ENCODE measurements at places on chromosomes 1 and 21.

DNA sequence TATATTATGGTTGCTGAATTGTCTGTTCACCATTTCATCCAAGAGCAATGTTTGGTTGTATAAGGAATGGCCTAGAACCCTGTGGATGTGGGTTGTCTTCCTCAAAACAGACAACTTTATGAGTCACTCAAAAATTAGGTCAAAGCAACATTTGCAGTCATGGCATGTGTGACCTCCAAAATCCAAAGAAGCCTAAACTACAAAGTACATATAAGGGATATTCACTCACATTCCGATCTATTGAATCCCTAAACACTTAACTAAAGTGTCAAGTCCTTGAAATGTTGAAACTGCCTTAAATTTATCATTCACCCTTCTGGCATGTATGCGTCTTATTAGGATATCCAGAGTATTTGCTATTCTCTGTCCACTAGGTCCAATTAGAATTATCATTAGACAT, 491.5 kb downstream of the NUF2 start:
- no peak for DNase-seq

- no peak for DNase-seq
These were observed 80.3 kb downstream of the DISC1 start for GRCh38 chr1:231706934-231707333.

DNA sequence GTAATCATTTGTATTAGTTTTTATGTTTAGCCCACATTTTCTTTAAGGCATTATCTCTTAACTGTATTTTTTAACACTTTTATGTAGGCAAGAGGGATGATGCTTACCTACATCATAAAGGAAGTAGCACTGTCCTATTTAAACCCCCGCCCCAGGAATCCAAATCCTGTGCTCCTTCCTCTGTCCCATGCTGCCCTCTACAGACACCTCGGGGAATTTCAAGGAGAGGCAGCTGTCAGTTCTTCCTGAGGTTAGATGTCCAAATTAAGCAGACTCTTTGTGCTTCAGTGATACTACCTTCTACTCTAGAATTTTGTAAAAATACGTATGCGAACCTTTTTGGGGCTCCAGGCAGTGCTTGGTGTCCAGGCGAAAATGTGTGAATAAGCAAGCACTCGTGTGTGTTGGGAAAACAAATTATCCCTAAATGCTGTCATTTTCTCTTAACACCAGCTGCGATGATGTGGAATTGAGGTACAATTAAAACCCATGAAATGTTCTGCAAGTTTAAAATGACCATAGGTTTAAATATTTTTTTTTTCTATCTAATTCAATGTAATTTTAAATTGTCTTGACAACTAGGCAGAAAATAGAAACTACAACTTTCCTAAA, 19.2 kb downstream of the CRCT1 start:
- peak; percentile 46 for DNase-seq

- no peak for DNase-seq
These were observed 110.1 kb upstream of the ATP1A1 start for GRCh38 chr1:116262995-116263385.

GRCh38 chr1:7755448-7755847, 15.6 kb upstream of the VAMP3 start:
- DNase-seq, result no peak

DNA sequence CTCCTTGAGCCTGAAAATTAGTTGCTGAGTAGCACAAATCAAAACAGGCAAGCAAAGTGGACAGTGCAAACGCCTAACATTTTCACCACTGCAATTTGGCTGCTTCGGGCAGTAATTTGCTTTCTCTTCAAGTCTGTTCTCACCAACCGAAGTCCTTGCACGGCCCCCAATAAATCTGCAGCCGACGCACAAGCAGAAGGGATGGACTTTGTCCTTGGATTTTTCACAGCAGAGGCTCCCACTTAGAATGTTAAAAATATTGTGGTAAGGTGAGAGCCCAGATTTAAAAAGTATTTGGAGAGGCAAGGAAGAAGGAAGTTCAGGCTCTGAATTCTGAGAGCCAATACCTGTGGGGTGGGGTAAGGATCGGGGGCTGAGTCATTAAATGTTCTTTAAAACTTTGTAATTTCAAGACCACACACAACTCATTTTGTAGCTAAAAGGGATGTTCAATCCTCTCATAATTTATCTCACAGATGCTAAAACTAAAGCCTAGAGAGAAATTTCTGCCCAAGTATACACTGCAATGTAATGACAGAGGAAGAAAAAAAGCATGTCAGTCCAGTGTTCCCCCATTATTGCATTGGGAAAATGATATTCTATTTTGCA, 6.2 kb downstream of the CD247 start:
- DNase-seq, result no peak

- DNase-seq, result peak; percentile 49
These were observed 77.9 kb upstream of the TNFSF4 start for GRCh38 chr1:173285048-173285447.

DNA sequence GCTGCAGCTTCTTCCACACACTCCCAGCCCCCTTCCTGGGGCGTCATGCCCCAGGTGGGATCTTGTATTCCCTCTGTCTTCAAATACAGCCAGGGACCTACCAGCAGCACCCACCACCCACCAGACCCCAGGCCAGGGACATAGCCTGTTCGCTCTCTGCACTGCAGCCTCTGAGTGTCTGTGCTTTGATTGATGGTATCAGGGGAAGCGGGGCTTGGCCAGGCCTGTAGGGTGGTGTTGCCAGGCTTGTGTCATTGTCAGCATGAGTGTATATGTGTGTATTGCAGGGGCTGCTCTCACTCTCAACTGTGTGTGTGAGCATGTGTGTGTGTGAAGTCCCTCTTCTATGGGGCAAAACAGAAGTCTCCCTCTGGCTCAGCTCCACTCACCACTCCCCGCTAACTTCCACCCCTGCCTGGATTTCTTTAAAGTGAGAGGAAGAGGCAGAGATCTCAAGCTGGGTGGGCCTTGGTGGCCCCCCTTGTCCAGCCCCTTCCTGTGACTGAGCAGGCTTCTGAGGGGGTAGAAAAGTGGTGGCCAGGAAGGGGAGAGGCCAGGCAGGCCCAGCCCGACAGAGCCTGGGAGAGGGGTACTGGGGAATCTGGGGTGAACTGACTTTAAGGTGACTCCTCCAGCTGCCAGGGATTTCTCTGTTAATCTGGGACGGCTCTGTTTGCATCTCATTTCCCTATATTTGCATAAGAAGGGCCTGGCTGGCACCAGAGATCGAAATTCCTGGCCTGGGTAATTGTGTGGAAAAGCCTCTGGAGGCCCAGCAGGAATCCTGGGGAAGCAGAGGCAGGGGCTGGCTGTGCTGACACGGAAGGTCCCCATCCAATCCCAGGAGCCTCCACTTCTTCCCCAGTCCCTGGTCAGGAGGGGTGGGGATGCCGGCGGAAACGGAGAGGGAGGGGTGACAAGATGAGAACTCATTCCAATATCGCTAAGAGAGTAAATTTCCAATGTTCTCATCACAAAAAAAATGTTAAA, 18.6 kb upstream of the ADGRB2 start:
- DNase-seq, result no peak

GRCh38 chr1:113147826-113148225, 74.8 kb downstream of the LRIG2 start:
- no peak for DNase-seq

Data from inflammatory macrophage treated with lipopolysaccharide for 4 hours (primary cell).